ENCODE measurements at places on chromosomes 12 and 14.
A peak's percentile ranks its signal among the peaks of the same experiment; 100 is the strongest.

GRCh38 chr12:82461393-82461792, 103.1 kb downstream of the METTL25 start:
- no peak for DNase-seq

GRCh38 chr12:27869567-27869966, 89.5 kb upstream of the MANSC4 start:
- no peak for DNase-seq

DNA sequence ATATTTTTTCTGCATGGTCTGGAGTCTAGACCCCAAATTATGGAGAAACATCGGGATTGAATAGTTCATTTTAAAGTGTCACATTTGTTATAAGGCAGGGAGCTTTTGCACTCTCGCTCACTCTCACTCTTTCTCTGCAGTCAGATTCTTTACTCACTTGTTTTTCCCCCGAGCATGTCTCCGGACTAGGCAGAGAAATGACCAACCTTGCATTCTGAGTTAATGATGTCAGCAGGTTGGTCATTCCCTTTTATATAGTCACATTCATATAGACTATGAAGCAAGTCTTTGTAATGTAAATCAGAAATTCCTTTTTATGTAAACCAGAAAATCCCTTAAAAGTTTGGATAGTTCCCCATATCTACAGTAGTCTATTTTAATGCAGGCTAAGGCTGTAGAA, 4.1 kb downstream of the C12orf75 start:
- peak; percentile 34 for DNase-seq

GRCh38 chr12:80044694-80045046, 54.7 kb upstream of the OTOGL start:
- peak; percentile 41 for DNase-seq

DNA sequence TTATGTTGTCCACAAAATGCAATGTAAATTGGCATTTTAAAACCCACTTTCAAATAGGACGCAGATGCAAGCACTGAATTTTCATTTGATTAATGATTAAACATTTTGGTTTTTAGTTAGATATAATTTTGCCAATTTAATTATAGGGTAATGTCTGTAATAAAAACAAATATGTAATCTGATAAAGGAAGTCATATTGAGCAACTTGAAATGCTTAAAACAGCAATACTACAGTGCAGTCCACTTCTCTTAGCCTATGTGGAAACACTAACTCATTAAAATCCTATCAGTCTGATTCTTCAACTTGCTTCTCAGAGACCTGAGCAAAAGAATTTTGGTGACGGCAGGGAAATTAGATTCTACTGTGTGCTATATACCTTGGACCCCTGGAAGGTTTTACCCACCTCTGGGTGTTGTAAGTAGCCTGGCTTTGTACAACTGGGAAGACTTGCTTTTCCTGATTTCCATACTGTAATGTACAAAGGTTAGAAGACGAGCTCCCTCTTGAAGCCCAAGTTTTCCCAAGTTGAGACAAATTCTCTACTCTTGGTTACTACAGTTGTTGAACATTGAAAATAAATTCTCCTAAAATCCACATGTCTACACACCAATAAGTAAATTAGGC, 4.1 kb downstream of the TRHDE start:
- DNase-seq: no peak

DNA sequence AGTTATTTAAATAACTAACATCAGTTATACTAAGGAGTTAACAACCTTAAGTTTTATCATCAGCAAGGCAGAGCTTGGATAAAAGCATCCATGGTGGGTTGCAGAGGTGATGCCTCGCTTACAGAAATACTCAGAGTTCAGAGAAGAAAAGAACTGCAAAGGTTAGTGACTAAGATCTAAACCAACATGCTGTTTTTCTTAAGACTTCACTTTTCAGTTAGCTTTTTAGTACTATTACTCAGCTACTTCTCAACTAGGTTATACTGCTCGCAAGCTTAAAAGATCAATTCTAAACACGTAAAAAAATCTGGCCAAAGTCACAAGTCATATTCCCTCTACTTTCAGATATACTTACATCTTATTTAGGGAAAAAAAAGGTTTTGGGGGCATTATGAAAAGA, 2.8 kb downstream of the PPP1CC start:
- no peak for DNase-seq

GRCh38 chr14:54796961-54797360, 105.7 kb downstream of the GCH1 start:
- peak; percentile 75 for DNase-seq

DNA sequence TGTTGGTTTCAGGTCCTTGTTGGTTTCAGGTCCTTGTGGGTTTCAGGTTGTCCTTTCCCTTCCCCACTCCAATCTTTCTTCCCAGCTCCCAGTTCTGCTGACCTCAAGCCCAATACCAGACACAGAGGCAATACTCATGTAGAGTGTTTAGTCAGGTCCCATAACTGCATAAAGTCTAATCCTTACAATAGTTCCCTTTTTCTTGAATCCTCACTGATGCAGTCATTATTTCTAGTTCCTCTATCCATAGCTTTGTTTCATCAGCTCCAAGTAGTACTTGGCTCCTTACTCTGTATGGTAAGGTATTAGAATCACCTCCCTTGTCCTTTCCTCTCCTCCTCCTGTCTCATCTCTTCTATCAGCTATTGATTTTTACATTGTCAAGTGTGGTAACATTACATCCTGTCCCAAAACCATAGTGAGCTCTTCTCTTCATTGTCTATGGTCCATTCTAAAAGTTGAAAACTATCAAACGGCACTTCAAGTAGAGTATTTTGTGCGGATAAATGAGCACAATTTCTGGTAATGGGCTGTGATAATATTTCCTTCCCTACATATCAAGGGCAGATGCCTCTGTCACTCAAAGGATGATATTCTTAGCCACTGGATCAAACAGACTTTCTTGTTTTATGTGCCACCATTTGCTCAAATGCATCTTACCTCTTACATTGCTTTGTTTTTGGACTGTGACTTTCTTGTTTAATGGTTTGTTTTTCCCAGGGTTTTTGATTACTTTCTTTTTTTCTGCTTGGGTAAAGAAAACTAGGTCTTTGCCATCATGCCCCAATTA, 57.2 kb upstream of the JDP2 start:
- no peak for DNase-seq

- DNase-seq: no peak
Measured at GRCh38 chr14:88063811-88064210, 58.9 kb downstream of the GPR65 start.

DNA sequence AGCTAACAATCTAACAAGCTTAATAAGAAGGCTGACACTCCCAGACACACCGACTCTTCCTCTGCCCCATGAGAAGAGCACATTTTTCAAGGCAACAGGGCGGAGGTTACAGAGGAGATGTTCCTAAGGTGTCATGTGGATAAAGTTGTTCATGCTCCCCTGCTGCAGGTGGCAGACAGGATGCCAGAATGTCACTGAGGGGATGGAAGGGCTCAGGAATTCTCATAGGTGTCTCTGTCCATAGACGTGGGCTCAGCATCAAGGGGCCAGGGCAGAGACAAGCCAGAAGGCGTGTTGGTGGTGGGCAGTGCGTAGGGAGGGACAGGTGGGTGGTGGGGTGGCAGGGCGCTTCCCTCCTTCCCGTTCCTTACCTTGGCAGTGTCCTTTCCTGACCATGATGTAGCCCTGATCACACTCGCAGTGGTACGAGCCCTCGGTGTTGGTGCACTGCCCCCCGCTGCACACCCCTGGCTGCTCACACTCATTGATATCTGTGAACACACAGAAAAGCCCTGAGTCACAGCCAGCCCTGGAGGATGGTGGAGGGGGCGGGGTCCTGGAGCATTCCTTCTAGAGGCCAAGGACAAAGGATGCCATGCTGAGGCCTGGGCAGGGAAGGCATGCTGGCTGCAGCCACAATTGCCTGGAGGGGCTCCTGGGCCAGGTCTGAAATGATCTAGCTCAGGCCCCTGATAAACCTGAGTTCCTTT, 23.0 kb downstream of the ISCA2 start:
- DNase-seq: peak; percentile 62

- DNase-seq: no peak
Measured at GRCh38 chr14:73888460-73888725, 1.7 kb downstream of the ZNF410 start.

DNA sequence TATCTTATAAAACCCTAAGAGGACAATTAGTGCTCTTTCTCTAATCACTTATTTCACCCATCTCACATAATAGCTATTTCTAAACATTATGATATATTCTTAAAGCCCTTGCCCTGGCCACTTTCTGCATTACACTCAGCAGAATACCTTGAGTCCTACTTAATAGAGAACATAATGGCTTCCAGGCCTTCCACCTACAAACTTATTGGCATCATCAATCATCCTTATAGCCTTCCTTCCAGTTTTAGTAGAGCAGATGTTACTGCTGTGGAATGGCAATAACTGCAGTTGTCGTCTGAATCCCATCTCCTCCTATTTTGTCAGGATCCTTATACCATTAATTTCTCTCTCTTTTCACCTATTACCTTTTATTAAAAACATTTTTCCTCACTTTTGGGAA, 1127.4 kb downstream of the LRFN5 start:
- no peak for DNase-seq

DNA sequence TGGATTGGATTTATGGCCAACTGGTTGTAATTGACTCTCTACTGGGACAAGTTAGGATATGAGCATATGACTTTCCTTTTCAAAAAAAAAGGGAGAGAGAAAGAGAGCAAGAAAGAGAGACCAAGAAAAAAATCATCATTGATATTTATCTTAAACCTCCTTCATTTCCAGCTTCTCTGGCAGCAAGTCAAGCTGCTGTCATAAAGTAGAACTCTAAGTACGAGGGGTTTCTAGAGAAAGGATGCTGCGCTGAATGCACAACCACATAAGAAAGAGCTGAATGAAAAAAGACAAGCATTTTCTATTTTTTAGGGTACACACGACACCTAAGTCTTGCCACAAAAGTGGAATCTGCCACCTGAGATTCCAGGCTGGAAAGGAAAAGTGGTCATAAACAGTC, 182.6 kb downstream of the SLC25A21 start:
- no peak for DNase-seq

GRCh38 chr14:63524537-63525155, 18.5 kb downstream of the PPP2R5E start:
- DNase-seq: no peak

- DNase-seq: no peak
Measured at GRCh38 chr14:24266344-24267244, 3.6 kb upstream of the TGM1 start.

DNA sequence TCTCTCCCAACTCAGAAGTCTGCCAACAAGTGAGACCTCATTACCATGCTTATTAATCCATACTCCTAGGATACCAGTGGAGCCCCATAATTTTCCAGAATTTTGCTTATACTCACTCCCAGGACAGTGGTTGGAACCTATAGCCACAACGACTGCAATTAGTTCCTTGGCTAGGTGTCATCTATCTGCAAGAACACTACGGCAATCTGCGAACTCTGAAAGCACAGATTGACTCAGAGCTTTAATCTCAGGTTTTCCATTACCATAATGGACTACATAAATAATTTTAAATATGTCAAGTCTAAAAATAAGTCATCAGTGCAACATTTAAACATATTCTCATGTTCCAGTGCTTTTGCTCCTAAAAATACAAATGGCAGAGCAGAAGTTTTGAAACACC, 33.4 kb downstream of the TMTC3 start:
- no peak for DNase-seq

DNA sequence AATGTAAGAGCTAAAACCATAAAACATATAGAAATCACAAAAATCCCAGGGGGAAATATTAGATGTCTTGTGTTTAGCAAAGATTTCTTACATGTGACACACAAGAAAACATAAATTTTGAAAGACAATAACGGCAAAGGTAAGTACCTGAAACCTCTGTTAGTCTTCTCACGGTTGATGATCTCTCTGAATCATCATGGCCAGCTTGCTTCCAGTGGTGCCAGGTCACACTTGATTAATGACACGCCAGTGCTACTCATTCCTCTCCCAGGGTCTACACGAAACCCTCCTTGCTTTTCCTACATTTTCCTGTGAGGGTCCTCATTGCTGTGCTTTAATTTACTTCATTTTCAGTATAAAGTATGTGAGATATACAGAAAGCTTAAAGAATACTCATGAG, 114.4 kb upstream of the PARP11 start:
- DNase-seq: no peak

DNA sequence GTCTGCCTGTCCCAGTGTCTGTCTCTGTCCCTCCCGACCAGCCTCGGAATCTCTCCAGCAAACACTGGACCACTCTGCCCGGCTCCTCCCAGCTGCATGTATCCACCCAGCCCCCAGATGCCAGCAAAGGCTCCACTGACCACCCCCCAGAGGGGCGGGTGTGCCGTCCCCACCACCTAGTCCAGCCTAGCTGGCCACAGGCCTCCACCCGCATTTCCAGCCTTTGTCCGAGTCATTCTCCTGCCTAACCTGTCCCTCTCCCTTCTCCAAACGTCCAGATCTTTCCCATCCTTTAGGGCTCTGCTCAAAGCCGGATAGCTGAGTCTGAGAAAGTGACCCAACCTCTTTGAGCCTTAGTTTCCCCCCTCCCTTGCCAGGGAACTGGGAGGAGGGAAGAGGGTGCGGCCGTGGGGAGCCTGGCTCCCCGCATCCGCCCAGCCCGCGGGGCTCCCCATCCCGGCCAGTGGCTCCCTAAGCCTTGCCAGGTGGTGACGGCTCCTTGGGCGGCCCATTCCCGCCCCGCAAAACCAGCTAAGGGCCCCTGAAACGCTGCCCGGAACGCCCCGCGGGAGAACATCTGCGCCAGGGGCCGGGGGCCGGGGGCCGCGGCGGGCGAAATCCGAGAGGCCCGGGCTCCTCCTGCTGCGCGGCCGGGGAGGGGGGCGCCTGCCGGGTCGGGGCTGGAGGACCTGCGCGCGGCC, 34.6 kb upstream of the ANKRD9 start:
- DNase-seq: no peak

- no peak for DNase-seq
Measured at GRCh38 chr12:113439301-113439597, 17.1 kb downstream of the SDSL start.

DNA sequence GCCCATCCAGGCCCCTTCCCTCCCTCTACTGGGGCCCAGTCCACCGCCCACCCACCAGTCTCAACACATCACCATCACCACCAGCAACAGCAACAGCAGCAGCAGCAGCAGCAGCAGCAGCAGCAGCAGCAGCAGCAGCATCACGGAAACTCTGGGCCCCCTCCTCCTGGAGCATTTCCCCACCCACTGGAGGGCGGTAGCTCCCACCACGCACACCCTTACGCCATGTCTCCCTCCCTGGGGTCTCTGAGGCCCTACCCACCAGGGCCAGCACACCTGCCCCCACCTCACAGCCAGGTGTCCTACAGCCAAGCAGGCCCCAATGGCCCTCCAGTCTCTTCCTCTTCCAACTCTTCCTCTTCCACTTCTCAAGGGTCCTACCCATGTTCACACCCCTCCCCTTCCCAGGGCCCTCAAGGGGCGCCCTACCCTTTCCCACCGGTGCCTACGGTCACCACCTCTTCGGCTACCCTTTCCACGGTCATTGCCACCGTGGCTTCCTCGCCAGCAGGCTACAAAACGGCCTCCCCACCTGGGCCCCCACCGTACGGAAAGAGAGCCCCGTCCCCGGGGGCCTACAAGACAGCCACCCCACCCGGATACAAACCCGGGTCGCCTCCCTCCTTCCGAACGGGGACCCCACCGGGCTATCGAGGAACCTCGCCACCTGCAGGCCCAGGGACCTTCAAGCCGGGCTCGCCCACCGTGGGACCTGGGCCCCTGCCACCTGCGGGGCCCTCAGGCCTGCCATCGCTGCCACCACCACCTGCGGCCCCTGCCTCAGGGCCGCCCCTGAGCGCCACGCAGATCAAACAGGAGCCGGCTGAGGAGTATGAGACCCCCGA, 6.8 kb upstream of the RNU7-1 start:
- DNase-seq: no peak

Data from hepatic stellate cell (primary cell).